GF-D8 (cell line): ENCODE measurements at places on chromosomes 13 and 19.

DNA sequence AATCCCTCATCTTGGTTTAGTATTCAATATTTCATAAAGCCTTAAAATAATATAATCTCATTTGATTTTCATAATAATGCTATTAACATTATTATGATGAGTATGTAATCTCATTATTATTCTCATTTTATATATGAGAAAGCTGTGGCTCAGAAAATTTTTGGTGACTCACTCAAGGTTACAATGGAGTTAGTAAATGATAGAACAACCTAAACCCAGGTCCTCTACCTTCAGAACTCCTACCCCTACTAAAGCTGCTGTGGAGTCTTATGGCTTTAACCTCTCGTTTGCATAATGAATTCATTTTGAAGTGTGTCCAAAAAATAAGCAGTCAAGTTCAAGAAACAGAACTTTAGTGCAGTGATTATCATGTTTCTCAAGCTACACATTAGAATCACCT lies 226.3 kb downstream of the TBC1D4 start:
- DNase-seq = no peak

DNA sequence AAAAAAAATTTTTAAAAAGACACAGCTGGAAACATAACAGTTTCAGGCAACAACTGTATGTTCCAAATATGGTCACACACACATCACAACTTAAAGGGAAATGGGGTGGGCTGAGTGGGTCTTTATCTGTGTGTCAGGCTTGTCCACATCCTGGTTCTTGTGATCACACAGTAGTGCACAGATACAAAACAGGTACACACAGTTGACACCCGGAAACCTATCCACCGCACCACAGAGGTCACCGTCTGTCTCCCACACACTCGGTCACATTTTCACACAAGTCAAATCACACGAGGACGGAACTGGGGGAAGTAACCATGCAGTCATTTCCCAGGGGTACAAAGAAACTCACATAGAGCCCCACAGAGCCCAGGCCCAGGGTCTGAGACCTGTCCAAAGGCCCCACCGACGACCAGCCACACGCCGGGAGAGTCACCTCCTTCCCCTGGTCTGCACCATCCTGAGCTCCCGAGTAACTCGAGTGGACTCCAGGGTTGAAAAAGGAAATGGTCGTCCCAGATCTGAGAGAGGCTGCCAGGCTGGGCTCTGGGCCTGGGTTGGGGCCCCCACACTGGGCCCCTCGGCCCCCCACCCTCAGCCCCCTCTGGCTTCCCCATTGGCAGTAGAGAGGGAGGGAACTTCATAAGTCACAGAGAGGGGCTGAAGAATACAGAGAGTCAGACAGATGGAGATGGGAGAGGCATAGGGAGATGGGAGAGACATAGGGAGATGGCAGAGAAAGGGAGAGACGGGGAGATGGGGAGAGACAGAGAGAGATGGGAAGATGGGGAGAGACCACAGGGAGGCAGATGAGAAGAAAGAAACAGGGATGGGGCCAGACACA lies 1.3 kb upstream of the PPAN start:
- DNase-seq = peak; percentile 86

DNA sequence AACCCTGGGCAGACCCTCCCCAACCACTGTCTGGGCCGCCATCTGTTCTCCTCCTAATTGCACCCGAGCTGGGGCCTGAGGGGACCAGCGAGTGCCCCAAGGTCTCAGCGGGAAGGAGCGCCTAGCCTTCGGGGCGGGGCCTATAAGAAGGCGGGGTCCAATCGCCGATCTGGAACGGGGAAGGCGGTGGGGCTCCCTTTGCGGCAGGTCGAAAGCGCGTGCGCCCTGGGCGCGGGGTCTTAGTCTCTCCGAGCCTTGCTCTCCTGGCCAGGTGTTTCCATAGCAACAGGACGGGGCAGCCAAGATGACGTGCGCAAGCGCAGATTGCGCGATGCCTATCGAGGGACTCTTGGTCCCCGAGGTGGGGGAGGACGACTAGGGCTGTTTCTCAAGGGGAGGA lies 2.8 kb downstream of the MAST1 start:
- no peak for DNase-seq

- DNase-seq = no peak
Measured at GRCh38 chr13:112350300-112350699, 25.9 kb upstream of the SPACA7 start.
